ENCODE measurements at places on chromosomes 6 and 20.
A peak's percentile ranks its signal among the peaks of the same experiment; 100 is the strongest.

GRCh38 chr6:128208078-128208477 is 307.2 kb upstream of the THEMIS start:
- no peak for DNase-seq

GRCh38 chr20:41133709-41134361 is 3.5 kb upstream of the PLCG1 start:
- no peak for DNase-seq

DNA sequence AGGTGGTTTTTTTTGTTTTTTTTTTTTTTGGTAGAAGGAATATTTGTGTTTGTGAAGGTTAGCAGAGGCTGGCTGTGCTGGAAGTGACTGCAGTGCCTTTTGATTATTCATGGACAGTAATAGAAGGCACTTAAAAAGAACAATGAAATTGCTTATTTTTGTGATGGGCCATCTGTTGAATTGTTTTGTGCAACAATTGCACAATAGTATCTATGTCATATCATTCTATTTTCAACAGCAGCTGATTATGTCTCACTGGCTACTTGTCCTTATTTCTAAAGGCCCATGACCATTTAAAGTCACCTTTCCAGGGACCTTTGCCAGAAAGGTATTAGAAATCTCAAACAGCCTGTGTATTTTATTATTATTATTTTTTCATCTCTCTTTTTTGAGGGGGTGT is 70.6 kb downstream of the AFG1L start:
- no peak for DNase-seq

DNA sequence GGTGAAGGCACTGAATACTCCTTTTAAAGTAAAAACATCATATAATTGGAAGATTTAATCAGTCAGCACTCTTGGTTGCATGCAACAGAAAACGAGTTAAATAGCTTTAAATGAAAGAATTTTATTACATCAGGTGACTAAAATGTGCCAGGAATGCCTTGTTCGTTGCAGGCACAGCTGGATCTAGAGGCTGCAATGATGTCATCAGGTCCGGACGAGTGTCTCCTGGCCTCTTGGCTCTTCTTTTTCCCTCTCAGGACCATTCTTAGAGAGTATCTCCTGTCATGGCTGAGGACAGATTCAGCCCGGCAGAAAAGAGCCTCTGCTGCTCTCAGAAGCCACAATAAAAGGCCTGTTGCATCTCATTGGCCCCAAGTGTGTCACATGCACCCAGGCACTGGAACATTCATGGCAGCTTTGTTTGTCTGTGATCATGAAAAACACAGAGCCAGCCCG is 510.7 kb upstream of the SULF2 start:
- DNase-seq = no peak

DNA sequence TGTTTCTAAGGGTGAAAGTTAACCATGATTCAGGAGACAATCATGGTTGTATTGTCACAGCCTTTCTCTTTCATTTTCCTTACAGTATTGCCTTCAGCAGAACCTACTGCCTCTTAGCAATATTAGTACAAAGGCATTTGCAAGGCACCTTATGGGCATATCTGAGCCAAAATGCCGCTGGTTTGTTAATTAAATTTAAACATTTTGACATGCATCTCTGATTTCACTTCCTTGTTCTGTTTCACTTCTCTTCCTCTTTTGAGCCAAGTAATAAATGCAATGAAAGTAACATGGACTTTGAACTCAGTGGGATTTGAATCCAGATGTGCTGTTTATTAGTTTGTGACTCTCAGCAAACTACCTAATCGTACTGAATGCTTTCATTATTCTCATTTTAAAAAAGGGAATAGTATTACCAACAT is 467.4 kb upstream of the CITED2 start:
- DNase-seq = no peak

GRCh38 chr20:2883726-2884637 is 10.7 kb downstream of the PTPRA start:
- DNase-seq = no peak

GRCh38 chr6:1135726-1136414 is 176.0 kb upstream of the FOXQ1 start:
- no peak for DNase-seq

GRCh38 chr6:154995254-154996015 is at the start of gene TIAM2:
TSS of gene TIAM2 (plus strand) at chr6:154995315. CDS start at chr6:155129224, 133,909 bp downstream.
- no peak for DNase-seq

DNA sequence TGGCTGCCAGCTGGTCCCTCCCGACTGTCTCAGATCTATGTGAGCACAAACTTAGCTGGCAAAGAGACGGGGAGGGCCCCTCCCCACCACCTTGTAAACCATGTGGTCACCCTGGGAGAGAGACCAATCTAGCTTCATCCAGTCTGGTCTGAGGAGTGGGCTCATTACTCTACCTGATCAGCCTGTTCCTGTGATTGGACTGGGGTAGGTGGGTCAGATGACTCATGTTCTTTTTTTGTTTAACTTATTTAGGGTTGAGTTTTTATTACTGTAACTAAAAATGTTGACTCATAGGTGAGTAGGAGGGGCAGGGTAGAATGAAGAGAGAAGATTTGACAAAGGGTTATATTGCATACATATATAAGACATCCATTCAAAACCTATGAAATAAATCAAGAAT is 4.7 kb downstream of the GSTA4 start:
- DNase-seq = no peak

DNA sequence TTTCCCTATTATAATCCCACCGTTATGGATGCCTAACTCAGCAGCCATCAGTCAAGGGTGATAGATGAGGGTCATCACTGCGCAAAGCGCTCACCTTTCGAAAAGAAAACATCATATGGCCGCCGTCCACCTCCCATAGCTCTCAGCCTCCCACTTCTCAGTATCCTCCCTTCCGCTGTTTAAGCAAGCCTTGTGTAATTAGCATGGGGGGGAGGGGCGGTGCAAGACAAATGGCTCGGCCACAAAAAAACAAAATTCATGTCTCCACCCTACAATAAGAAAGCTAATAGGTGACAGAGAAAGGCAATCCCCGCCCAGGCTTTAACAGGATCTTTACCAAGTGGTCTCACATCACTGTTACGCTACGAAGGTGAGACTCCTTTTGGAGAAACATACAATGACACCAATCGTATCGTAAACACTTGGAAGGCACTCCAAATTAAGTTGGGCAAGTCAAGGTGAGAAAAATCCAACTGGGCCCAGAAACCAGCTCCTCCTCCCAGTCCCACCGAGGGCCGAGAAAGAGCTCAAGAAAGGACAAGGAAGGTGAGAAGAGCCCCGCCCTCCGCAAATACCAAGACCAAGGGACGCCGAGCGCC is 645 bp downstream of the DDX39B start:
- DNase-seq = peak; percentile 42

- DNase-seq = no peak
These were observed 442.5 kb upstream of the ID4 start for GRCh38 chr6:19394687-19395086.

- DNase-seq = no peak
These were observed 128.8 kb downstream of the DHX35 start for GRCh38 chr20:39090906-39091305.

- peak; percentile 89 for DNase-seq
These were observed 14.7 kb downstream of the UQCC2 start for GRCh38 chr6:33696548-33697518.

- no peak for DNase-seq
These were observed 25.2 kb downstream of the MANBAL start for GRCh38 chr20:37314617-37315016.

GRCh38 chr6:5084781-5085647 is at the start of gene PPP1R3G:
TSS of gene PPP1R3G (plus strand) at chr6:5085341. CDS start at chr6:5085486, 145 bp downstream.
- no peak for DNase-seq

DNA sequence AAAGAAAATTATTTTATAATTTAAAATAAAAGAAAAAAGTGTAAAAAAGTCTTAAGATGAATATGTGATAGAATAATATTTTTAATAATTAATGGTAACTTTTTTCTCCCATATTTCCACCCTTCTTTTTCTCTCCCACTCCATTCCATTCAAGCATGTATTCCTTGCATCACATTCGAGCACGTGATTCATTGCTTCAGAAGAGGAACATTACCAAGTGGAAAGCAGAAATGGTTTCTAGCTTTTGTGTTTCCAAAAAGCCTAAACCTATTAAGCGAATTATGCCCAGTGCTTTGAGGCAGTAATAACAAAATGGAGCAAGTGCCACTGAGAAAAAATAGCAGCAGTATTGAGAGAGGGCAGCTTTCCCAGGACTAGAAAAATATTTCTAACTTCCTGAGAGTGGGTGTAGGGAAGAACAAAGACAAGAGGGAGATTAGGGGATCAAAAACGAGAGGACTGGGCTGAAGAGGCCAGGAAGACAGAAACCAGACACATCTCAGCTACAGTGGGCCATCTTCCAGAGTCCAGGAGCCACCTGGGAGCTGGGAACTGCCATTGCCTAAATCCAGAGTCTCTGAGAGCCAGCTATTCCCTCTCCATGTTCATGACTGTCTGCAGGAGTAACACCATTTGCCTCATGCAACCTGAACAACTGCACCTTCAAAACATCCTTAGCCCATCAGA is 15.0 kb upstream of the AKIRIN2 start:
- DNase-seq = no peak

GRCh38 chr20:11063444-11063843 is 389.6 kb upstream of the JAG1 start:
- no peak for DNase-seq

DNA sequence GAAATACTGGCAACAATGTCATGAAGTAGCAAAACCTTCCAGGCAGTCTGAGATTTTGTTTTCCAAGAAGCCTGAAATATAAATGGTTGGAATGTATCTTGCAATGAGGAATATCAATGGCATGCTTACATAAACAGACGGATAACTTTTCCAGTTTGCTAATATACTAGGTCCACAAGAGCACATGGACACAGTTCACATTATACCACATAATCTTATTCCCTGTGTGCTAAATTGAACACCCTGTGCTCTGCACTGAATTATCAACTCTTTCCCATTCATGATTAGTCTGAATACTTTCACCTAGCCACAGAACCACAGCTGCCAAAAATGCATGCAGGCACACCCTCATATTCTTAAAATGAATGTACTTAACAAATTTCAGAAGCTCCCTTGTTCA is 274.3 kb downstream of the COL12A1 start:
- no peak for DNase-seq

DNA sequence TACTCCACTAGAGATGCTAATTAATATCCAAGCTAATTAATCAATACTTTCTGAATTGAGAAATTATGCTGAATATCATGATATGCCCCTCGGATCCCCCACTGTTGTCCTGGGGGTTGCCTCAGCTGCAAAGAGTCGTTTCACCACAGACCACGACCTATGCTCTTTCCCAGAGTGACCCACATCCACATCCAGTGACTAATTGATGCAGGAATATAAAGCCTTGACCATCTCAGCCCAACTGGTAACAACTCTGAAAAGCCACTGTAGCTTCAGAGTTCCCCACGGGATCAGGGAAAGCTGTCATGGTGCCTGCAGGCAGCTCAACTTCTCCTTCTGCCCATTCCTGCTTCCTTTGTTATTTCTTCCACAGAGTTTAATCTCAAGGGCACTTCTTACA is 116.9 kb downstream of the RWDD2A start:
- DNase-seq = no peak

DNA sequence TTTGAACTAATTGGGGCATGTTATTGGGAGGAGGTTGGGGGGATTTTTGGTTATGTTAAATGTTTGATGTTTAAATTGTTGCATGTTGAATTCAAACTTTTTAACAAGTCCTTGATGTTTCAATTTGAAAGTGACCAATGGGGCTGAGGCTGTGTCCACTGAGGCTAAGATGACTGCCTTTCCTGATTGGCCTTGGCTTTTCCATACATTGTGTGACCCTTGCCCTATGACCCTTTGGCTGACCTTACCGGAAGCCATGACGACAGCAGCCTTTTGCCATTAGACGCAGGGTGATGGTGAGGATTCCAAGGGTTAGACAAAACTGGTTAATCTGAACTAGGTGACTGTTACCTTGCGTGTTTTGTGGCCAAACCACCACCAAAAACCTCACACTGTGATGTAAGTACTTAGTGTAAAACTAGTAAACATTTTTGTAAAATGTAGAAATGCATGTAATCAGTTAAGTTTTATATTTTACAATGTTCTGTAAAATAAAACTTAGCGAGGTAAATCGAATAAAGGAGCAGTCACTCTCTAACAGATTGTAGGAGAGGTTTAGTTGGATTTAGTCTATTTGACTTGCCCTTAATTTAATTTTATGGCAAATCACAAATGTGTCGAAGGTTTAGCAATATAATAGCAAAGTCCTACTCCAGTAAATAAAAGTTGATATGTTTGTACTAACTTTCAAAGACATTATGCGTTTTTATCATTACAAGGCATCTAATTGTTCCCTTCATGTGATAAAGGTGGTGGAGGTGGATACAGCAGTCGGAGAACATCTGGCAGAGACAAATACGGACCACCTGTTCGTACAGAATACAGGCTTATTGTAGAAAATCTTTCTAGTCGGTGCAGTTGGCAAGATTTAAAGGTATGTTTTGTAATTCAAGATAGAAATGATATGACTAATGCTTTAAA is 1.6 kb downstream of the SRSF6 start:
- DNase-seq = no peak

GRCh38 chr20:54598352-54598751 is 123.0 kb downstream of the DOK5 start:
- no peak for DNase-seq

DNA sequence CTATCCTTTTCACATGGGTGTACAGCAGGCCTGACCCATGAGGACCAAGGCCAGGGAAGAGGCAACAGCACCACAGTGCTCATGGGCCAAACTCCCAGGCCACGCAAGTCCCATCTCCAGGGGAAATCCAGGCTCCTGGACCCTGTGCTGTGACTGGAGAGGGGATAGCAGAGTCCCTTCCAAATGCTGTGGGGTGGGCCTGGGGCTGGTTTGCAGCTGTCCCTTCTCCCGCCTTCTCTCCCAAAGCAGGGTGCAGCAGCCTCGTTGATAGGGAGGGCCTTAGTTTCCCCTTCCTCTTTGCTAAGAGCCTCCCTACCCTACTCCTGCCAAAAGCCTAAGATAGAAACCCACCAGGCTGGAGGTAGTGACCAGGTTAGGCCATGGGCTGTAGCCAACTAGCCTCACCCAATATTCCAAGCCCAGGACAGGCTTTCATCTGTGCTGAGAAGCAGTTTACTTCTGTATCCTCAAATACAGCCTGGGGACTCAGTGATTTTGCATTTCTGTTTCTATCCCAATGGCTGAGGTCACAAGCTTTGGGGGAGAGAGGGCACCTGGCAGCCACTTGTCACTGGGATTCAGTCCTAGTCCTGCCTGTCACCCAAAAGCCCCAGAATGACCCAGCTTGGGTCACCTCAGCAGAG is 1.4 kb downstream of the CTSZ start:
- DNase-seq = no peak

DNA sequence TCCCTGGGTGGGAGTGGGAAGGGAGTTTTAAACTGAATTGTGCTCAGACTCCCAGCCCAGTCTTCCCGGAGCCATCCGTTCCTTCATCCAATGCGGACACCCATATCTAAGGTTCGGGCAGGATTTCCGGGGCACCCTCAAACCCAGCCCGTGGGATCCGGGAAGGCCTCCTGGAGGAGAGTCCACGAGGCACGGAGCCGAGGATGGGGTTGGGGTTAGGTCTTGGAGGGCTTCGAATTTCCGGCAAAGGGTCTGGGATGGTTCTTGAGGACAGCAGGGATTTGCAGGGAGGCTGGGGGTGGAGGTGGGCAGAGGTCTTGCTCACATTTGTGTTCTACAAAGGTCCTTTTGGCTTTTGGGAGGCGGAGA is 49.5 kb upstream of the SLC32A1 start:
- DNase-seq = no peak

GRCh38 chr6:5995949-5996713 is 10.6 kb downstream of the NRN1 start:
- no peak for DNase-seq

- no peak for DNase-seq
These were observed 15.4 kb downstream of the IGF2R start for GRCh38 chr6:159984268-159984786.

- no peak for DNase-seq
These were observed 13.1 kb downstream of the RPS10 start for GRCh38 chr6:34412643-34413214.
